ENCODE measurements at places on chromosomes 16 and 17.

- DNase-seq = no peak
These were observed 73.4 kb upstream of the COX10 start for GRCh38 chr17:13995856-13996271.

DNA sequence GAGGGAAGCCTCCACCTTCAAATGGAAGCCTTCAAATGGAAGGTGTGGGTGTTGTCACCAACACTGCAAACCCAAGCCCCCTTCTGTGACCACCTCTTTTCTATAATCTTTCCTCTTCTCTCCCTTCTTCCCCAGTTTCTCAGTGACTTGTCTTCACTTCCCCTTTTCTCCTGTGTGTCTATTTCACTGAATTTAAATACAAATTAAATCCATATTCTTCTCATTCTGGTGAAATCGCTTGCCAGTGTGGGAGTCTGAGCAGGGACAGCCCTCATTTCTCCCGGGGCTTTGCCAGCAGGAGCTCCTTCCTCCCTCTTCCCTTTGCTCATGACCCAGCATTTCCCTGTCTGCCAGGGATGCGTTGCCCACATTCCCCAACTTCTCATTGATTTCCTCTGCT, 6.4 kb upstream of the ITGAX start:
- no peak for DNase-seq

DNA sequence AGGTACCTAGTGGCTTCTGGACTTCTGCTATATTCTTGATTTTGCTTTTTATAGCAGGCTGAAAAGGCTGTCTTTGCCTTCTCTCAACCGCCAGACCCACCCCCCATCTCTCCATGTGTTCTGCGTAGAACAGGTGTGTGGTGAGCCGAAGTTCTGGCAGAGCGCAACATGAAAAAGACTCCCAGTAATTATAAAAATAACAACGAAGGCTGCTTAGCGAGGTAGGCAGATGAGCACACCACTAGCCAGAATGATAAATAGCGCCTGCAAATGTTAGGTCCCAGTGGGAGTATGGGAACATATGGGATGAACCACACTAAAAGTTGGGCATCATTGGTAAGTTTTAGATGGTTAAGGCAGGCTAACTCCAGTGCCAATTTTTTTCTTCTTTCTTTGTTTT, 14.0 kb upstream of the RBFOX1 start:
- DNase-seq = no peak

GRCh38 chr17:64441772-64442540, 7.0 kb upstream of the MILR1 start:
- no peak for DNase-seq

DNA sequence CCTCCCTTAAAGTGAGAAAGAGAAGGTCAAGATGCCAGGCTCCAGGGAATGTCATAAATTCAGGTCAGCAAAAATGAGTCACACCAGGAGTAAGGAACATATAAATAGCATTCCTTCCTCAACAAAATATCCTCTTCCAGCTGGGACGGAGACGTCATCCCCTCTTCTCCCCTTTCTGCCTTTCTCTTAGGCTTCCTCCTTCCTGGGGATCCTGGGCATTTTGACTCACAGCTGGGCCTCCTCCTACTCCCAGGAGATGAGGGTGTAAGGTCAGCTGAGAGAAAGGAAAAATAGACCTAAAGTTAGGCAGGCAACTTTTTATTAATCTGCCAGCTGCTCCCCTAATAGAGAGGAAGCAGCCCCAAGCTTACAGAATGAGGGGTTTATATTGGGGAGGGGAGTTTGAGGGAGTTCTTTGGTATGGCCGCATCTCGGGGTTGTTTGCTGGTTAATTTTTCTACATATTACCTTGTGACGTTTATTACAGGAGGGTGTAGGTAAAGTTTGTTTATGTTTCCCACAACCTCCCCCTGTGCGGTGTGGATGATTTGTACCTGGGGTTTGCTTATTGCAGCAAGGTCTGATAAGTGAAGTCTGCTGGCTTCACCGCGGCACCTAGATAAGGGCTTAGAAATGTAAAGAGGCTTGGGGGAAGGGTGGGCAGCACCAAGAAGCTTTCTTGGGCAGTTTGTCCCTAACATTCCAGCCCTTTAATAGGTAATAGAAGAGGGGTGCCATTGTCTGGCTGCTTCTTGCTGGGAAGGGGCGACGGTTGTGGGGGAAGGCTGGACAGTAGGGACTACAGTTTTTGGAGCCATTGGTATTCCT, 7.1 kb upstream of the ZNF747 start:
- DNase-seq = no peak

DNA sequence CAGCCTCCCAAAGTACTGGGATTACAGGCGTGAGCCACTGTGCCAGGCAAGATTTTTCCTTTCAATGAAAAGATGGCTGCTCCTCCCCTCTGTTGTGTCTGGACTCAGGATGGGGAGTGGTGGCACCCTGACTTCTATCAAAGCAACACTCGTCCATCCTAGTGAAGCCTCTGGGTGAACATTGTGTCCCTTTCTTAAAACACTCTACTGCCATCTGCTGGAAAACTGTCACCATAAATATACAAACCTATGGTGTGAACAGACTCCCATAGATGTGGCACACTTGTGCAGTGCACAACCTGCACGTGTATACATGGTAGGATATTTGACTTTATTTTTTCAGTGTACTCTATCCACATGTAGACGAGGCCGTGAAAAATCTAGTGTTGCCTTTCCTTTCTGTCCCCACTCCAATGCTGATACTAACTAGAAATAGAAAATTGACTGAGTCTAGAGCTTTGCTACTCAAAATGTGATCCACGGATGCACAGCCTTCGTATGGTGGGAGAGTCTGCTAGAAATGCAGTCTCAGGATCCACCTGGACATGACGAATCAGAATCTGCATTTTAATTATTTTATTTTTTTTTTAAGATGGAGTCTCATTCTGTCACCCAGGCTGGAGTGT, 55.9 kb upstream of the PLCG2 start:
- DNase-seq = peak; percentile 43

DNA sequence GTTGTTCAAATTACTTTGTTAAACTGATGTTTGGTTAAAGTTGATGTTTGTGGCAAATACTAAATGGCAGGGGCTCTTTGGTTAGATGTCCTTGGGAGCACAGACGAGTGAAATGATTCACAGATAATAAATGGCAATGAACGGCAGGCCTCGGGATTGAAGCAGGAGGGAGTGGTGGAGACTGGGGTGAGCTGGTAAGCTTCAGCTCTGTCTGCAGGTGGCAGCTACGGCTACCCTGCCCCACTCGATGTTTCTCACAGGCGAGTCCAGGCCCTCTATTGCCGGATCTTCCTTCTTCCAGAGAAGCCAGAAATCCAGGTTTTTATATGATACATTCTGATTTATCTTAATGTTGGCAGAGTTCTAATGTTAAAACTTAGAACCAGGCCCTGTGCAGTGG, 144.8 kb upstream of the CACNG5 start:
- DNase-seq = no peak

DNA sequence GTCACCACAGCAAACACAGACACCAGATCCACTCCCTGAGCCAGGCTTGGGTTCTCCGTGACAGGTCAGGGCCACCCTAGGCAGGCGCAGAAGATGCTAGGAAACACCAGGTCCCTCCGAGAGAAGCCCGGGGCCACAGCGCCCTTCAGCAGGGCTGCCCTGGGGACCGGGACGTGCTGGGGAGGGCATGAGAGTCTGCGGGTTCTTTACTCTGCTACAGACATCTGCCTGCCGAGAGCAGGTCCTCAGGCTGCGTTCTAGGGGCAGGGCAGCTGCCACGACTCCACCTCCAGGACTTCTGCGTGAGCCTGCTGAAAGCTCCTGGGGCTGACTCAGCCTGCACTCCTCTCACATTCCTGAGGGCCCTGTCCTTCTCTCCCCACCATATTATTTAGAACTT, 11.4 kb downstream of the MYLK3 start:
- DNase-seq = no peak

DNA sequence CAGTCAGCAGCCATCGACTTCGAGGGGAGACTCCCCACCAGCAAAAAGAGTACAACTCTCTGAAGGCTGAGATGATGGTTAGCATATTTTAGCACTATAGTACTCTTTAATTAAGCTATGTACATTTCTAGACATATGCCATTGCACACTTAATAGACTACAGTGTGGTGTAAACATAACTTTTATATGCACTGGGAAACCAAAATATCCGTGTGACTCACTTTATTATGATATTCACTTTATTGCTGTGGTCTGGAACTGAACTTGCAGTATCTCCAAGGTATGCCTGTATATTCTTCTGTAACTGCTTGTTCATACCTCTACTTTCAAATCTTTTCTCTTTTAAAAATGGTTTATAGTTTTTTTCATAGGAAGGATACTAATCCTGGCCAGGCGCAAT, 11.0 kb upstream of the NXPH3 start:
- DNase-seq = no peak

DNA sequence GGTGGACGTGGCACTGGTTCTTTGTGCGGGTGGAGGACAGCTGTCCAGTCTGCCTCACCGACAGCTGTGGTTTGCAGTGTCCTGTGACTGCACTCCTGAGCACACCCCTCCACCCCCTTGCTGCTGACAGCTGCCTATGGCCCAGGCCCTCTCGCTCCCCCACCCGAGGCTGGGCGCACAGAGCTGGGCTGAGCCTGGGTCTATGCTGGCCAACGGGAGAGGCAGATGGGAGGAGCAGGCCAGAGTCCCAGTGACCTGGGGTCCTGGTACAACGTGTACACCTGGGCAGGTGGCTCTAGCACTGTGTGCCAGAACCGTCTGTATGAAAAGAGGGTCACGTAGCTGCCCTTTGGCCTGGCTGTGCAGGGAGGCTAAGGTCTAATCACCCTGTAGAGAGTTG, 30.5 kb downstream of the BAIAP2 start:
- no peak for DNase-seq

- DNase-seq = no peak
These were observed 98.4 kb upstream of the GSE1 start for GRCh38 chr16:85514598-85515318.

- DNase-seq = no peak
These were observed 3.3 kb downstream of the ERAL1 start for GRCh38 chr17:28857905-28858800.

DNA sequence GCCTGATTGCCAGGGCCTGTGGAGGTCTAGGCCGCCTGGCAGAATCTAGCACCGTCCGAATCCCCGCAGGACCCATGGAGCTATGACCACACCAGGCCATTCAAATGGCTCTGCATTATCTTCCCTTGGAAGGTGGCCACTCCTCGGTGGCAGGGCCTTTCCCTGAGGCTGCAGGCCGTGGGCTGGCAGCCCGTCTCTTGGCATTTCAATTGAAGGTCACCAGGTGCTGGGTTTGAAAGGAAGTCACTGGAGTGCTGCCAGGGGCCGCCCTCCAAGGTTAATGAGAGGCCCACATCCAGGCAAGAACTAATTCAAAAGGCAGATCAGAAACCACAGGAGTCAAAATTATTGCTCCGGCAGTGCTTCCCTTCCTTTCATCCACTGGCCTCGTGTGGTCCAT, 27.7 kb upstream of the CACNG5 start:
- DNase-seq = no peak

DNA sequence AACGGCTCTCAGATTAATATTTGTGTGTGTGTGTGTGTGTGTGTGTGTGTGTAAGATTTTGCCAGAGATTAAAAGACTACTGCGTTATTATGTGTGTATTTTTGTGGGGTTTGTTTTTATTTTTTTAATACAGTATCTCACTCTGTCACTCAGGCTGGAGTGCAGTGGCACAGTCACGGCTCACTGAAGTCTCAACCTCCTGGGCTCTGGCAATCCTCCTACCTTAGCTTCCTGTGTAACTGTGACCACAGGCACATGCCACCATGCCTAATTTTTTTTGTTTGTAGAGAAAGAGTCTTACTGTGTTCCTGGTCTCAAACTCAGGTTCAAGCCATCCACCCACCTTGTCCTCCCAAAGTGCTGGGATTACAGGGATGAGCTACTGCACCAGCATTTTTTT, 87.2 kb downstream of the CYB561 start:
- no peak for DNase-seq

DNA sequence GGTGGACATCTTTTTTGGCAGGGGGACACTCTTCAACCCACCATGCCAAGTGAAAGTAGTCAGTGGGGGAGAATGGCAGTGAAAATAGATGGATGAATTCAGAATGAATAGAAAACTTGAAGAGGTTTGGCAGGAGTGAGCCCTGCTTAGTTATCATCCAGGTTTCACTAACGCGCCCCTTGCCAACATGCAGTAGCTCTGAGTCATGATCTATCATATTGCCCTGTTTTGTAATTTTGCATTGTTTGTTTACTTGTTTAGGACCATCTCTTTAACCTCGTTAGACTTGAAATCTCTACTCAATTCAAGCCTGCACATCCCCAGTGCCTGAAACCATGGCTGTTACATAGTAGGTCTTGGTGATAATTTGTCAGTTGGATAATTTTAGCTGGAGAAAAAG, 116.7 kb downstream of the RBFOX1 start:
- DNase-seq = no peak

DNA sequence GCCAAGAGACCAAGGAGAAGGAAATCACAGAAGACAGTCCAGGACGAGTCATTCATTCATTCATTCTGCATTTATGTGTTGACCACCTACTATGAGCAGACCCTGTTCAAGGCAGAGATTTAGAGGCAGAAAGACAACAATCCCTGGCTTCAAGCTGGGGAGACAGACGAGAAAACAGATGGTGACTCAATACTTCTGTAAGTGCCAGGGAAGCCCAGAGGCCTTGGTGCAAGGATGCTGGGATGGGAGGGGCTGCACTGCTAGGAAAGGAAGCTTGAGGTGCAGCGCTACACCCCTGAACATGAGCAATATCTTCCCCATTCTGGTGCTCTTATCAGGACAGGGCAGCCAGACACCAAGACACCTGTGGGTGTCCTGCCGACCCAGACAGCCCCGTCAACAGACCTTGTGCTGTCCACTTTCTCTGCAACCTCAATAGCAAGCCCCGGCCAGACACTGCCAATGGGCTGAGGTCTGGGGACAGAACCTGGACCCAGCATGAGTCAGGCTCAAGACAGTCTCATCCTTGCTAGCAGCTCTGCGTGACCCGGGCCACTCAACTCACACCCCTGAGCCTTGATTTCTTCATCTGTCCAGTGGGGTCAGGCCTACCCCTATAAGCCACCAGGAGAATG, 163.5 kb downstream of the COPRS start:
- no peak for DNase-seq

DNA sequence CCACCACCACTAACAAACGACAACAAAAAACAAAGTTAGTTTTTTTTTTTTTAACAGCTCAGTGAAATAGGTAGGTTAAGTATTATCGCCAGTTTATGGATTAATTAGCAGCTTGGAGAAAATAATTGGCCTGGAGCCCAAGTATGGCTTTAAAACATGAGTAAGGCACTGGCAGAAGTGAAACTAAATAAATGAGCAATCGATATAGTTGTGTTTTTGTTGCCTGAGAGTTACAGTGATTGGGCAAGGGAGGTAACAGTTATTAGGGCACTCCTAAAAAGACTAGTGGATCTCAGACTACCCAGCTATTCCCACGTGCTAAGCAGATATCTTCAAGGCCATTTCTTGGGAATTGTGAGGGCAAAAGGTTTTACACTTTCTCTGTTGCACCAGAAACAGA, 2.4 kb downstream of the MLKL start:
- DNase-seq = no peak

GRCh38 chr16:2159175-2159838, 3.7 kb downstream of the TRAF7 start:
- DNase-seq = no peak

- no peak for DNase-seq
These were observed 66.4 kb downstream of the PRKCB start for GRCh38 chr16:23902034-23902747.

- DNase-seq = no peak
These were observed 8.4 kb downstream of the SLC16A5 start for GRCh38 chr17:75096082-75096625.
